ENCODE measurements at places on chromosomes 12 and 14. TPM values are rescaled to one million over a fixed set of nuclear protein-coding genes. Genes with fewer than 3 reads are reported as not detected.

RIMBP2 gene
- 17.8 TPM for polyA plus RNA-seq

SLC17A8 gene
- polyA plus RNA-seq = 0.22 TPM

LMNTD1 gene
- polyA plus RNA-seq = 0.17 TPM

DNA sequence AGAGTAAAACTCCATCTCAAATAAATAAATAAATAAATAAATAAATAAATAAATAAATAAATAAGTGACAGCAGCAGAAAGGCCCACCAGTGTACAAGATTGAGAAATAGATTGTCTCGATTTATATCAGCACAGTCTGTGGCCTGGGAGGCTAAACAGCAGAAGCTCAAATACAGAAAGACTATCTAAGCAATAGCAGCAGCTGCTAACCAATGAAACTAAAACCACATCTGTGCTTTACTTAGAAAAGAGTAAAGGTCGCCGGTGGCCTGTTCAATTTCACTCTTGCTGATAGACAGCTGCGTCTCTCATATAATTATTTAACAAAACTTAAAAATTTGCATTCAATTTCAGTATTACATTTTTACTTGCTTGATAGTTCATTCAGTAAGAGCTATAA is 325.7 kb downstream of the CEP128 start:
- DNase-seq = no peak

DNA sequence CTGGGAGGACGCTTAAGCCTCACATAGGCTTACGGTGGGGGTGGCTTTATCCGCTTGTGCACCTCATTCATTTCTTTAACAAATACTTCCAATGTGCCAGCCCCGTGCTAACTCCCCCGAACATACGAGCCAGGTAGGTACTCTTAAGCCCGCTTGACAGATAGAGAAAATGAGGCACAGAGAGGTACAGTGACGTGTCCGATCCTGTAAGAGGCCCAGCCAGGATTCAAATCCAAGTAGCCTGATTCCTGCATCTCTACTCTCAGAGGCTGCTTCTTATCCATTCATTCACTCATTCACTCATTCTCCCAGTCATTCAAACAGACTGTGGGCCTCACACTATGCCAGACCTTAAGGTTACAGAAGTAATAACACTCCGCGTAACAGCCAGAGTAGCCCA is 477 bp downstream of the OAS3 start:
- no peak for DNase-seq

Data from right renal pelvis (tissue), 4 donors.